ENCODE measurements at places on chromosomes 2 and 18. TPM values are rescaled to one million over a fixed set of nuclear protein-coding genes. Genes with fewer than 3 reads are reported as not detected.

The NEU2 gene
- total RNA-seq: not detected

The CYRIA gene
- total RNA-seq: 4.3 TPM

The FEZ2 gene
- total RNA-seq: 51.5 TPM

The TMEM178A gene
- 3.5 TPM for total RNA-seq

The HOXD1 gene
- total RNA-seq: not detected

The KIAA1328 gene
- 3.4 TPM for total RNA-seq

The ITGA4 gene
- 63.1 TPM for total RNA-seq

The ZNF396 gene
- 1.6 TPM for total RNA-seq

The MYOM1 gene
- total RNA-seq: 0.98 TPM

The AQP4 gene
- total RNA-seq: not detected

The HRH4 gene
- total RNA-seq: 0.08 TPM

The FOXD4L1 gene
- 0.12 TPM for total RNA-seq

The FAM110C gene
- total RNA-seq: under 0.01 TPM

The MOGAT1 gene
- total RNA-seq: not detected

The TFCP2L1 gene
- total RNA-seq: not detected

The RAB27B gene
- 1.3 TPM for total RNA-seq

The SAG gene
- not detected for total RNA-seq

The ORMDL1 gene
- 28.5 TPM for total RNA-seq

The PSMA8 gene
- total RNA-seq: not detected

The CCDC68 gene
- total RNA-seq: 2.2 TPM

The ANKRD44 gene
- total RNA-seq: 19.0 TPM

The SNED1 gene
- total RNA-seq: 80.4 TPM

The HOXD8 gene
- total RNA-seq: 0.23 TPM

The LIMS3 gene
- 1.8 TPM for total RNA-seq

The ANO7 gene
- total RNA-seq: 0.12 TPM

The ANKRD53 gene
- 0.15 TPM for total RNA-seq

The IL37 gene
- total RNA-seq: not detected

The RGPD3 gene
- total RNA-seq: under 0.01 TPM

The FEV gene
- not detected for total RNA-seq

The GALR1 gene
- total RNA-seq: under 0.01 TPM

The GKN1 gene
- total RNA-seq: not detected
